MM.1S (cell line): ENCODE measurements at places on chromosomes 1 and 21.

DNA sequence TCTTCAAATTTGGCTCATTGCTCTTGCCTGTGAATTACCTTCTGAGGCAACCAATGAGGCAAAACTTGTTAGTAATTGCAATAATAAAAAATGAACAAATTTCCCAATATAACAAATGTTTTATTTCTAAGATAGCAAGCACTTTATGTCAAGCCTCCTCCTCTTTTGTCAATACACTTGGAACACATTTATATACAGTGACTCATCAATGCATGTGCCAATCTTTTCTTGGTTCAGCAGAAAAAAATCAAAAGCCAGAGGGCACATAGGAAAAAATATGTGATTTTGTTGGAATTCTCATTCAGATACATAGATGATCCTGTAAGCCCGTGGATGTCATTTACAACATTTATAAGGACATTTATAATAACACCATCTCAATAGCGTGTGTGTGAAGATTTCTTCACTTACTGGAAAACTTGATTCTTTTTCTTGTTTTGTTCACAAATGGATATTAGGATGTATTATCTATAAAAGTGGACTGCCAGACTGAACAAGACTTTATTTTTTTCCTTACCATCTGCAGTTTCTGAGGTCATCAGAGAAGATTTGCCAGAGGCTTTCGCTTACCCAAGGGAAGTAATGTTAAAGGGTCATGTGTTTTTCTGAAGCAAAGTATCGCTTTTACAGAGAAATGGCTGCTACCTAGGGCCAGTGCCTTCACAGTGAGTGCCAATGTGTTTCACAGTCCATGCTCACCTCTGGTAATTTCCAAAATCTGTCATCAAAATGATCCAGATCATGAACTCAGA lies 645.7 kb upstream of the PTBP2 start:
- DNase-seq, result no peak

GRCh38 chr1:91121366-91121765 lies 99.5 kb upstream of the ZNF644 start:
- DNase-seq, result no peak

- DNase-seq, result no peak
Measured at GRCh38 chr1:89274411-89274857, 1.8 kb upstream of the GBP5 start.

DNA sequence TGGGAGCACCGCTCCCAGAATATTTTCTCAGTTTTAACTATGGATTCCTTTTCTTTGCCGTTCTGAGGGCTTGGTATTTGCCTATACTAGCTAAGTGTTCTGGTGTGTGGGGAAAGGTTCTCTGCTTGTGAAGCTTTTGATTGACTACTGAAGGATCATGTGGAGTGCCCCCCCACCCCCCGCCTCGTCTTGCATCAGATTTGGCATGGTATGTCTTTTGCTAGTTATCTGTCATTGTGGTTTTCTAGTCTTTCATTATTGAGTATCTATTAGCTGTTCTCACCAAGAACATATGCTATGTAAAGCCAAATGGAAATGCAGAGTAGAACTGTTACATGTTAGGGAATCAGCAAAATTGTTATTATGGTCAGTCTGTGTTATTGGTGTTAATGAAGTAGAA lies 58.3 kb downstream of the MACF1 start:
- no peak for DNase-seq

GRCh38 chr1:230076121-230076520 lies 9.1 kb downstream of the GALNT2 start:
- no peak for DNase-seq

DNA sequence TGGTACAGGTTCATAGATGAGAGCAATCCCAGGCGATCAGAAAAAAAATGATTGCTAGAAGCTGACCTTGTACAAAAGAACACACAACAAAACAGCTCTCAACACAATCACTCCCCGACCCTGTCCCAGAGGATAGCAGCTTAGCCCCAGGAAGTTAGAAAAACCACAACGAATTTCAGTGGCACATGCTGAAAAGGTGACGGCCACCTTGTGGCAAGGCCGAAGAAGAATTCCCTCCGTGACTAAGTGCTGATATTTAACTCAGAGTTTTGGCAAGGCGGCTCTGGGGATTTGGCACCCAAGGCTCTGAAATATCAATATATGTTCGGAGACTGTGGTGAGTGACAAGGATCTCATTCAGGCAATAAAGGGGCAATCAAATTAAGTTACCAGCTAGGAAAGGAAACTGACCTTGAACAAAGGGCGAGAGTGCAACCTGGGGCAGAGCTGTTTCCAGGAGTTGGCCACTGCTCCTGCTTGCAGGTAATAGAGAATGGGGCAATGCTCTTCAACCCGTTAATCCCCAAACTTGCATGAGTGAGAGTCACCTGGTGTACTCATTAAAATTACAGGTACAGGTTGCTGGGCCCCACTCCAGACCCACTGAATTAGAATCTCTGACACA lies 96.2 kb downstream of the BEND5 start:
- DNase-seq, result peak; percentile 32

DNA sequence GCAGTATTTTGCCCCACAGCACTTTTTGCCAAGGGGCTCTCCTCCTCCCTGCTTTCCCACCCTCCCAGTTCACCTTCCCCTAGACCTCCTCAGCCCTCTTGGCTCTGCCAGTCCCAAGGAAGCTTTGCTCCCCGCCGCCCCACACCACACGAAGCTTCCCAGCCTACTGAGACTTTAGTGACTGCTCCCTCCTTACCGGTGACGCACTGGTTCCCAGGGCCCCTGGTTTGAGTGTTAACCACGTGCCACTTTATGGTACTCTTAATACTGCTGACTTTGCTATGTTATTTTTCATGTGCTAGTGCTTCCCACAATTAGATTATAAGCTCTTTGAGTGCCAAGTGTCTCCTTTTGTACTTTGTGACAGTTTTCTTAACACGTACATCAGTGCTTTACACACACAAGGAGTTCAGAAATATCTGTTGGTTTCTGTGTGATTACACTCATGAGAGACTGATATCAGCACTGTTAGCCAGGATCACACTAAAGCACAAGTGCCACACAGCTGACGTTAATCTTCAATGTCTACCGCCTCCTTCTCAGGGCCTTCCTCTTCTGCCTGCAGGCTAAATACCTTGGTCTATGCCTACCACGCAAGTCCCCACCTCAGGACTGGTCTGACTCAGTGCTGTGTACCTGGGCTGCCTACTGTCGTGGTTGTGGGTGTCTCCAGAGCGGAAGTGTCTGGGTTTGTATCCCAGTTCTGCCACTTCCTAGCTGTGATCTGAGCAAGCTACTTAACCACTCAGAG lies 61.0 kb downstream of the DNTTIP2 start:
- DNase-seq, result no peak

DNA sequence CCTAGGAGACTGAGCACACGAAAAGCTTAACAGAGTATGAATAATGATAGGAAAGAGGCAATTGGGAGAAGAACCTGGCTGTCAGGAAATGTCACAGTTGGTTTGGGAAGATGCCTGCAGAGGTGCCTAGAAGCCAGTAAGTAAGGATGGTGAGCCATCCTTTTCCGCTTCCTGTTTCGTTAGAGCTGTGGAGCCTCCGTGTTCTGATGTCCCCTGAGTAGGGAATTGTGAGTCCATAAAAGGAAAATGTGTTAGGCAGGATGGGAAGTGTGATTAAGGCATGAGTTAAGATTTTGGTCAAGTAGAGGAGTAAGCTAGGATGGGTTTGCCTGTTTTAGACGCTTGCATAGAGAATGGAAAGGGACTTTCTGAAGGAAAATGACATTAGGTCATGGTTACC lies 9.0 kb downstream of the CLIC4 start:
- DNase-seq, result no peak

- DNase-seq, result no peak
Measured at GRCh38 chr1:21685946-21686678, 17.0 kb upstream of the RAP1GAP start.

GRCh38 chr1:214862421-214862820 lies 220.1 kb upstream of the KCNK2 start:
- no peak for DNase-seq
